ENCODE measurements at places on chromosomes 3 and 15.

- DNase-seq, result no peak
Observed at GRCh38 chr15:87734571-87735373, 521.8 kb downstream of the NTRK3 start.

GRCh38 chr3:53286727-53287126, 30.9 kb upstream of the TKT start:
- no peak for DNase-seq

DNA sequence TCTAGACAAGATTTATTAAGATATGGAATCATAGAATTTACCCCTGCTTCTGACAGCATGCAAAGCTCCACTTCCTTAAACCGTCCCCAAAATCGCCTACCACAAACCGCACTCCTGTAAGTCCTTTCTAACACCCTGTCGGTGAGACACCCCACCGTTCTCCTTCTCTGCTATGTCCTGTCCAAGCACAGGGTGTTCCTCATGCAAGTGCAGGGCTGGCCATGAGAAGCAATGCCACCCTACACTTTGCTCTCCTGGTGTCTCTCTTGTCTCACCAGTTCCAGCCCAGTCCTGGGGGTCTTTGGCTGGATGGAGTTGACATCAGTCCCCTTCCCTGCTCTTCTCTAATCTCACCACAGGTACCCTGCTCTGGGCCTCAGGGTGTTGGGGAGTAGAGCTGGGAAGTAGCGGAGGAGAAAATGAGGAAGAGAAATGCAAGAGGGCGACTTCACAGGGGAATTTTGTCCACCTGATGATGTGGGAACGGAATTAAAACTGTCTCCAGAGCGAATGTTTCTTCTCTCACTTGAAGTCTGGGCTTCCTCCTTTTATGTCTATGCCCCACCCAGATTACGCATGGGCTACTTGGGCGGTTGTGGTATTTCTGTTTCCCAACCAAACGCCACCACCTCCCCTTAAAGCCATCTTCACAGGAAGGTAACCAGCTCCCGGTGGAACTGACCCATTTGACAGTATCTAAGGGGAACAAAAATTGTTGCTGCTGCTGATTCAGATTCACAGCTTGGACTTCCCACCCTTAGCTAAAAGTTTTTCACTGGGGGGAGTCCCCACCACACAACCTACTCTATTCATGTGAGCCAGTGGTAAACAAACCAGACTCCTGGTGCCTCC, 49.9 kb downstream of the CASR start:
- no peak for DNase-seq

DNA sequence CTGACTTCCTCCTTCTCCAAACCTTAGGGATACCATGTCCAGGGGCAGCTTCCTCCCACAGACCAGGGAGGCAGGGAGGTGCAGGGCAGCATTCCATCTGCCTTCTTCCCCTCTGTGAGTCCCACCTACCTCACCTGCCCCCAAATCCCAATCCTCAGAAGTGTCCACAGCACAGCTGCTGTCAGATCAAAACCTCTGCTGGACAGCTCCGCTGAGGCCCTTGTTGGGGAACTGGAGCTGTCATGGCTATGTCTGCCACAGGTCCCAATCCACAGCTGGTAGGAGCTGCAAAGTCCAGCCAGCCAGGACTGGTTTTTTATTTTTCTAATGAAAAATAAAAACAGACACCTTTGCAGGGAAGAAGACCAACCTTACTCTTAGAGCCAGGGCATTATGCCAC, 40.7 kb upstream of the TBC1D21 start:
- no peak for DNase-seq

GRCh38 chr15:82625136-82625535, 22.0 kb downstream of the CPEB1 start:
- DNase-seq, result no peak

All from NCI-H1436 (cell line).